ENCODE measurements at places on chromosomes 13 and 19. TPM values are rescaled to one million over a fixed set of nuclear protein-coding genes. Genes with fewer than 3 reads are reported as not detected.

KIR3DL1 gene
- polyA plus RNA-seq = not detected

LPAR2 gene
- polyA plus RNA-seq = 4.4 TPM

ACP7 gene
- 0.14 TPM for polyA plus RNA-seq

LGALS14 gene
- polyA plus RNA-seq = not detected

OR1I1 gene
- 0.03 TPM for polyA plus RNA-seq

TNNI3 gene
- polyA plus RNA-seq = 1.9 TPM

CGB1 gene
- not detected for polyA plus RNA-seq

CRX gene
- not detected for polyA plus RNA-seq

NBEA gene
- 17.3 TPM for polyA plus RNA-seq

LRRC25 gene
- polyA plus RNA-seq = 2.6 TPM

TMEM86B gene
- 2.6 TPM for polyA plus RNA-seq

ZNF264 gene
- 13.7 TPM for polyA plus RNA-seq

PSG2 gene
- polyA plus RNA-seq = not detected

IGSF23 gene
- not detected for polyA plus RNA-seq

IQCN gene
- 4.9 TPM for polyA plus RNA-seq

DIAPH3 gene
- 6.3 TPM for polyA plus RNA-seq

CYP2F1 gene
- polyA plus RNA-seq = not detected

INSR gene
- polyA plus RNA-seq = 19.0 TPM

TLE6 gene
- 0.74 TPM for polyA plus RNA-seq

ZNF681 gene
- polyA plus RNA-seq = 2.8 TPM

OCEL1 gene
- 8.2 TPM for polyA plus RNA-seq

DLL3 gene
- 0.12 TPM for polyA plus RNA-seq

ZNF44 gene
- 9.0 TPM for polyA plus RNA-seq

DNASE2 gene
- polyA plus RNA-seq = 10.9 TPM

FOSB gene
- polyA plus RNA-seq = 49.7 TPM

CGB3 gene
- not detected for polyA plus RNA-seq

ZNF296 gene
- 1.0 TPM for polyA plus RNA-seq

BRME1 gene
- 3.7 TPM for polyA plus RNA-seq

PDX1 gene
- polyA plus RNA-seq = not detected

PSG3 gene
- polyA plus RNA-seq = not detected

AXL gene
- 27.2 TPM for polyA plus RNA-seq

ZNF112 gene
- 4.9 TPM for polyA plus RNA-seq

RGCC gene
- 18.5 TPM for polyA plus RNA-seq

ATP4B gene
- polyA plus RNA-seq = not detected

ZNF649 gene
- polyA plus RNA-seq = 10.4 TPM

ZNF554 gene
- 7.2 TPM for polyA plus RNA-seq

MCF2L gene
- 23.3 TPM for polyA plus RNA-seq

All from hindlimb muscle (tissue), 1 donor.